ENCODE measurements at places on chromosomes 4 and X.

DNA sequence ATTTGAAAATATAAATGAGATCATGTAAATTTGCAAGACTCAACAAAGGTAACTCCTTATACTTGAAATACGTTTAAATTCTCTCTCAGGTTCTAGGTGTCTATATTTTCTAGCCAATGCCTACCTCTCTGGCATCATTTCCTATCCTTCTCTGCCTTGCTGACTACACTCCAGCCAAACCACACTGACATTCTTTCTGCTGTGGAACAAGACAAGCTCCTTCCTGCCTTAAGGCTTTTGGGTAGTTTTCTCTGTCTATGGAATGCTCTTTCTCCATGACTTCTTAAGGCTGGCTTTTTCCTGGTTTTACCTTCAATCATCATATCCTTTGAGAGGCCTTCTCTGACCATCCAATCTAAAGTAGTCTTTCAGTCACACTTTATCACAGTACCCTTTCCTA lies 201.0 kb downstream of the SPRY1 start:
- DNase-seq = no peak

- DNase-seq = no peak
These were observed 22.4 kb upstream of the UBA6 start for GRCh38 chr4:67723341-67723740.

- DNase-seq = no peak
These were observed 20.1 kb downstream of the HPRT1 start for GRCh38 chrX:134480061-134480460.

GRCh38 chr4:26462874-26463273 lies 27.4 kb downstream of the CCKAR start:
- no peak for DNase-seq

DNA sequence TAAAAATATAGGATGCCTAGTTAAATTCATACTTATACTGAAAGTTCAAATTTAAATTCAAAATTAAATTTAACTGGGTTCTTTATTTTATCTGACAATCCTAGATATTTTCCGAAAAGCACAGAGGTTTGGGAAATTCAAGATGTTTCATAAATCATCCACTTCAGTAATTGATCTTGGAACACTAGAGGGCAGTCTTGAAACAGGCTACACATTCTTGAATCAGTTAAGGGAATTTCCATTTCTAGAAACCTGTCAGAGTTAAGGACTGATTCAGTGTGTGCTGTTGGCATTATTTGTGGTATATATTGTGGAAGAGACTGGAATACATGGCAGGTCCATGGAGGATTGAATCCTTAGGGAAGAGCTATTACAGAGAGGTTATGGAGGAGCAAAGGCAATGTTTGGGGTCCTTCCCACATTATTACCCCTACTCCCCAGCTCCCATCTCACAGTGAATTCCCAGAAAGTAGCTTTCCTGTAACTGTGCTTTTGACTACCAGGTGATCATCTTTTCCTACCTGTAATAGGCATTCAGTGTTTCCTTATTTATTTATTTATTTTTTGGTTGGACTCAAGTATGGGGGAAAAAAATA lies 92.9 kb downstream of the EGF start:
- DNase-seq = peak; percentile 39

- no peak for DNase-seq
These were observed 43.5 kb downstream of the LRP2BP start for GRCh38 chr4:185352202-185352601.

All from GM06990 (cell line).